ENCODE measurements at places on chromosomes 11 and 22.

- no peak for DNase-seq
Measured at GRCh38 chr11:9008011-9008550, 4.3 kb upstream of the NRIP3 start.

- DNase-seq, result no peak
Measured at GRCh38 chr11:403761-404431, 9.9 kb downstream of the PKP3 start.

DNA sequence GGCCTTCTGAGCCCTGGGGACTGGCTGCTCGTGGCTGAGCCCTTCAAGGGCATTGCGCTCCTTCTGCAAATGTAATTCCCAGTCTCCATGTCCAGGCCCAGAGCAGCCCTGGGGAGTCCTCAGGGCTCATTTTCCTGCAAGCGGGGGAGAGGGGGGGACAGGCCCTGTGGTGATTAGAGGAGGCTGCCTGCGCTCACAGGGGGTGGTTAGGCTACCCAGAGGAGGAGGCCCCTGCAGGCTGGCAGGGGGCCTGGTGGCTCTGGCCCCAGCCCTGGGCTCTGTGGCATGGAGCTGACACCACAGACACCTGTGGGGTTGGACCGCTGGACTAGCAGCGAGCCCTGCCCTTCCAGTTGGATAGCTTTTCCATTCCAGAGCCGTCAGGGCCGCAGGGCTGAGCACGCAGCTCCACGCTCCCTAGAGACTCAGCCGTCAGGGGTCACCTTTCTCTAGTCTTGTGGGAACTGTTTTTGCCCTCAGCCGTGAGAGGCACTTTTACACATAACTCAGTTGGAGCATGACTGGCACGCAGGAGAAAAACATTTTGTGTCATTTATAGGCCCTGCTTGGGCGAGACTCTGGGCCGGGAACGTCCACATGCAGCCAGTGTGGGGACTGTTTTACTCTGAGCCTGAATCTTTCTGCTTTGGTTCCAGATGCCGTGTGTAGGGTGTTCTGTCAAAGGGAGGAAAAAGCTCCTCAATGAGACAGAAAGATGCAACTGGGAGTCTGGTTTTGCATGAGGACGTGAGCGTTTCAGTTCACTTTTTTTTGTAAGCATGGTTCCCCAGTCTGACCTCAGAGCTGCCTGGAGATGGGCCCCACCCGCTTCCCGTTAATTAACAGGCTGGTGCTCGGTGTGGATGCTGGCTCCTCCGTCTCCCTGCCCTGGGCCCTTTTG lies 58.1 kb downstream of the LRP5 start:
- no peak for DNase-seq

DNA sequence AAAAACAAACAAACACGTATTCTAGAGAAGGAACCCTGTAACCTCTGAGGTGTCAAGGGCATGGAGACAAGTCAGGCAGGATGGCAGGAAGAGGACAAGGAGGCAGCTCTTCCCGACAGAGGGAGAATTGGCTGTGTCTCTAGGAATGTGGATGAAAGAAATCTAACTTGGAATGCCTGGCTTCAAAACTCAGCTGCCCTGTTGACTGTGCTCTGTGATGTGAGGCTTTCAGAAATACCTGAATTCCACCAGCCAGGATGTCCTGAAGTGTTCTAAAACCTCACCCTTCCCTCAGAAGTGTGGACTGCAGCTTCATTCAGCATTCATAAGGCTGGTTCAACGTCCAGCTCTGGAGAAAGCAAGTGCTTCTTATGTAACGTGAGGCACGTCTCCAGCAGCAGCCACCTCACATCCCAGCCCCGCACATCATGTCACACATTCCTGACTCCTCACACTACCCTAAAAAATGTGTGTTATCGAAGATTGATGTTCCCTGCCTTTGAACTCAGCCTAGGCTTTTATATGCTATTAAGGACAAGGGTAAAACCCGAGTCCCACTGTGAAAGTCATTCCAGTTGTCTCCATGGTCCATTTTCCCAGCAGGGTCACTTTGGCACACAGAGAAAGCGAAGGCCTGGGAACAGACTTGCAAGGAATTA lies 398.9 kb downstream of the ETS1 start:
- no peak for DNase-seq

- no peak for DNase-seq
Measured at GRCh38 chr11:41254966-41255365, 204.5 kb downstream of the LRRC4C start.

DNA sequence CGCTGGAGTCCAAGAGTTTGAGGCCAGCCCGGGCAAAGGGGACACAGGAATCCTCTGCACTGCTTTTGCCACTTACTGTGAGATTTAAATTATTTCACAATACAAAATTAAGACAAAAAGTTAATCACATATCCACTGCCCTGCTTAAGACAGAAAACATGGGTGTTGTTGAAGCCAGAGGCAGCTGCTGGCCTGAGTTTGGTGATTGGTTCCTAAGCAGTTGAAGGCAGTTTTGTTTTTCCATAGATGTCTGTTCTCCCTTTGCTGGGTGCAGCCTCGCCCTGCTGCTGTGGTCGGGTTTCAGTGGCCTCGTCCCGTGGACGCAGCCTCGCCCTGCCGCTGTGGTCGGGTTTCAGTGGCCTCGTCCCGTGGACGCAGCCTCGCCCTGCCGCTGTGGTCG lies 70.2 kb upstream of the PPP6R3 start:
- no peak for DNase-seq

GRCh38 chr22:21650823-21651520 lies 8.9 kb downstream of the SDF2L1 start:
- DNase-seq, result peak; percentile 2

DNA sequence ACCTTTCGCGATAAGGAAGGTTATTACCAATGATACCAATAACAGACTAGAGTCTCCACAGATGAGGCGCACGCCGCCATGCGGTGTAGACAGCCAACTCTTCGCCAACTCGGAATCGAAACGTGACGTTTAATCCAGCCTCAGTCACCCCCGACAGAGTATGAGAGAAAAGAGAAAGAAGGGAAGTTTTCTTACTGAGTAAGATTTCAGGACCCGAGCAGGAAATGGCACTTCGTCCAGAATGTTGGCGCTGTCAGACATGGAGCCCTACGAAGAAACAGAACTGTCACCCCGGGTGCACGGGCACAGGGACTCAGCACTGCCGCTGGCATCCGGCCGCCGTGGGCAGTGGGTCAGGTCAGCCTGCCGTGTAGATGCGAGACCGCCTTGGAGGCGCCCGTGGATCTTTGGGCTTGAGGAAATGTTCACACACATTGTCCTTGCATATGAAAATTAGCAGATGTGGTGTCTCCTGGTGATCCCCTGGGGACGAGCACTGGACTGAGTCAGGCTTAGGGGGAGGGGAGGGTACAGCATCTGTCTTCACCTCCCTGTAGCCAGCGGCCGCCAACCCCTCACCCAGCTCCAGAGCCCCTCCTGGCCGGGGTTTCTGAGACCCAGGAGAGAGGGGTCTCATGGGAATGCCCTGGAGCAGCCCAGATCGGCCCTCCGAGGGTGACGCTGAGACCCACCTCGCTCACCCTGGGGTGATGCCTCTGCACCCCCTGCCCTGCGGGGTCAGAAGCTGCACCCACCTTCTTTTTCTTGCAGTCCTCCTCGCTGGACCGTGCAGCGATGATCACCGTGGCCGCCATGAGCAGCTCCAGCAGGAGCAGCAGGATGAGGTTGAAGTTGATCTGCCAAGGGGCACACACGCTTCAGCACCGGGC lies 8.3 kb downstream of the MLC1 start:
- no peak for DNase-seq

GRCh38 chr11:12388173-12388572 lies 10.8 kb downstream of the PARVA start:
- no peak for DNase-seq

- no peak for DNase-seq
Measured at GRCh38 chr11:23201936-23202522, 341.8 kb upstream of the CCDC179 start.

DNA sequence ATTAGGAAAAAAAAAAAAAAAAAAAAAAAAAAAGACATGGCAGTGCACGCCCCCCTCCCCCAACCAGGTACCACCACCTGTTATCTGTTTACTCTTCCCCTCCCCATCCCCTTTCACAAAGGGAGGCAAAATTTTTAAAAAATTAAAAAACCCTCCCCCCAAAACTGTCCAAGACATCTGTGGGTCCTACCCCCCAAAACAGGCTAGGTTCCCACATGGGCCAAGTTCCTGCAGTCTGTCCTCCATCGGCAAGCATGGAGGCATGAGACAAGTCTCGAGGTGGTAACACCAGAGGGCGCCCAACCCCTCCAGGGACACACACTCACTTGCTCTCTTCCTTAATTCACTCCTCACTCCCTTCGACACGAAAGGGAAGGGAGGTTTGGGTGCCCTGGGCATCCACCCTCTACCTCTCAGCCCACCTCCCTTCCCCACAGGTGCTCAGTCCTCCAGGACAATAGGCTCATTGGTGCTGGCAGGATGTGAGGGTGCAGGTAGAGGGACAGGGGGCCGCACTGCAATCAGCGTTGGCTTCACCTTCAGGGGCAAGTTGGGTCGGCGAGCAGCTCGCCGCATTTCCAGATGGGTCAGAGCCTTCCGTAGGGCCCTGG lies 2.2 kb upstream of the TUT1 start:
- DNase-seq, result peak; percentile 65

GRCh38 chr11:34827228-34827627 lies 89.0 kb downstream of the APIP start:
- no peak for DNase-seq

DNA sequence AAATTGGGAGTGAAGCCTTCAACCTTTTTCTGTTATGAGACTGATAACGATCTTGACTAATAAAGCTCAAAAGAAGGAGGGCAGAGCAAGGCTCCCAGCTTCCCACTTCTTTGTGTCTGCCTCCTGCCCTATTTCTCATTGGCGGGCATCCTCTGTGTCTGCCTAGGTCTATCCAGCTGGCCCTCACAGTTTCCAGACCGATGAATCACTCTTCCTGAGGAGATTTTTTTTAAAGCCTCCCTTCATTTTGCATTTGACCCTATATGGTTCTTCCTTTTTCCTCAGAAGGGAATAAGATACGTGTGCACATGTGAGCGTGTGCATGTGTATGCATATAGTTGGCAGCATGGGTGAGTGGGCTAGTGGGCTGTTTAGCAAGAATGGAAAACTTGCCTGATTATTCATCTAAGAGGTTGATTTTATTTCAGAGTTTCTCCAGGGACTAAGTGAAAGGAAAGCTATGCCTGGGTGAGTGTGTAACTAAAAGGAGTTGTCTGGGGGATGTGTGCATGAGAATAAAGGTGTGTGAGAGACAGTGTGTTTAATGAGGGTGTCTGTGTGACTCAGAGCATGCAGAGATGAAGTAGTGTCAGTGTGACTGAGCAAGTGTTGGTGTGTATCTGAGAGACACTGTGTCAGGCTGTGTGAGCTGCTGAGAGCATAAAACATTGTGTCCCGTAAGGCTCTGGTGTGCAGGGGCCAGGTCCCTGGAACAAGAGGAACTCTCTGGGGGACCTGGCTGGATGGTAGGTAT lies 12.2 kb downstream of the PHLDB1 start:
- peak; percentile 96 for DNase-seq

- no peak for DNase-seq
Measured at GRCh38 chr11:34332524-34332923, 25.3 kb downstream of the ABTB2 start.

DNA sequence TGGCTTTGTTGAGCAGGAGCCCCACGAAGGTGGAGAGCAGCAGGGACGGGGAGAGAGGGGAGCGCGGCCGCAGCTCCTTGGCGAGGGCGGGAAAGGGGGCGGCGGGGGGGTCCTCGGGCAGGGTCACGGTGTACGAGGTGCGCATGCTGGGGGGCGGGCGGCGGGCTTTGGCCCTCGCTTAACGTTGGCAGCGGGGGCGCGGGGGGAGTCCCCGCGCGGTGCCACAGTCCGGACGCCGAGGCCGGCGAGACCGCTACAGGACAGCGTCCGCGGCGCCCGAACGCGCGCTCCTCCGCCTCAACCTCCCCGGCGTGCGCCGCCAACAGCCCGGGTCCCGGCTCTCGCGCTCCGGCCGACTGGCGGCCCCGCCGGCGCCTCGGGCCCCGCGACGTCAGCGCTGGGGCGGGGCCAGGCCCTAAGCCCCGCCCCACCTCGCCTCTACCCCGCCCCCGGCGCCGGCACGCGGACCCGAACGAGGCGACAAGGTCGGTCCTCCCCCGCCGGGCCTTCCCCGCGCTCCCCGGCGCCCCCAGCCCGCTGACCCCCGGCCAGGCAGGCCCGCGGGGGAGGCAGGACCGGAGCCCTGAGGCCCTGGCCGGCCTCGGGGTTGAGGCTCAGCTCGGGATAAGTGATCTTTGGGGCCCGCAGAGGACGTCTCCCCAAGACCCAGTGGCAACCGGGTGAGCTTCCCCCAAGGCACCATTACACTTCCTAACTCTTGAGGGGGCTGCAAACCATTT lies 17.5 kb downstream of the USP2 start:
- DNase-seq, result no peak

- DNase-seq, result no peak
Measured at GRCh38 chr11:23425381-23425780, 565.1 kb upstream of the CCDC179 start.

- DNase-seq, result peak; percentile 69
Measured at GRCh38 chr22:42169055-42169469, 38.5 kb upstream of the CYP2D6 start.

DNA sequence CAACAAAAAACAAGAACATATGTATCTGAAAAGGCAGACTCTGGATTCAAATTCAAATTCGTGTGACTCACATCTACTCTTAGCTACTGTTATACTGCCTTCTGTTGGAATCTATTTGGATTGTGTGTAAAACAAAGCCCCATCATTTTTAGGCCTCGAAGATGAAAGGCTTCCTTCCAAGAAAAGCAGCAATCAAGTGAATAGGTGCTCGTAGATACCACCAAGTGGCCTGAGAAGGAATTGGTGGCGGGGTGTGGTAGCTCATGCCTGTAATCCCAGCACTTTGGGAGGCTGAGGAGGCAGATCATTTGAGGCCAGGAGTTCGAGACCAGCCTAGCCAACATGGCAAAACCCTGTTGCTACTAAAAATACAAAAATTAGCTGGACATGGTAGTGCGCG lies 4.2 kb downstream of the GRAMD1B start:
- peak; percentile 17 for DNase-seq

DNA sequence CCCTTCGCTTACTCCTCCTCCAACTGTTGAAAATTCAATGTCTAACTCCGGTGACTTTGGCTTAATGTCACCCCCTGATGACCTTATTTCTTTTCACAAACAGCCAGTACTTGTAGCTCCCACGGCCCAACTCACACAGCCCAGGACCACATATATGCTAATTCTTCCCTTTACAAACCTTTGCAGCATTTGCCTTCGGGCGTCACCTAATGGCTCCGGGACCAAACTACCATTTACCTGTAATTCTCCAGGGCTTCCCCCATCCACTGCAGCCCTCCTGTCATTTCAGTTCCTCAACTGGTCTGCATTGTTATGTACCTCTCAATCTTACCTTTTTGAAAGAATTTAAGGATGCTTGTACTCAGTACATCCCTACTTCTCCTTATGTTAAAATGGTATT lies 29.8 kb upstream of the OR56B4 start:
- no peak for DNase-seq

Measured in astrocyte of the spinal cord (primary cell).